ENCODE measurements at places on chromosomes 6 and 20. TPM values are rescaled to one million over a fixed set of nuclear protein-coding genes. Genes with fewer than 3 reads are reported as not detected.

Gene CFAP61
- not detected for total RNA-seq

DNA sequence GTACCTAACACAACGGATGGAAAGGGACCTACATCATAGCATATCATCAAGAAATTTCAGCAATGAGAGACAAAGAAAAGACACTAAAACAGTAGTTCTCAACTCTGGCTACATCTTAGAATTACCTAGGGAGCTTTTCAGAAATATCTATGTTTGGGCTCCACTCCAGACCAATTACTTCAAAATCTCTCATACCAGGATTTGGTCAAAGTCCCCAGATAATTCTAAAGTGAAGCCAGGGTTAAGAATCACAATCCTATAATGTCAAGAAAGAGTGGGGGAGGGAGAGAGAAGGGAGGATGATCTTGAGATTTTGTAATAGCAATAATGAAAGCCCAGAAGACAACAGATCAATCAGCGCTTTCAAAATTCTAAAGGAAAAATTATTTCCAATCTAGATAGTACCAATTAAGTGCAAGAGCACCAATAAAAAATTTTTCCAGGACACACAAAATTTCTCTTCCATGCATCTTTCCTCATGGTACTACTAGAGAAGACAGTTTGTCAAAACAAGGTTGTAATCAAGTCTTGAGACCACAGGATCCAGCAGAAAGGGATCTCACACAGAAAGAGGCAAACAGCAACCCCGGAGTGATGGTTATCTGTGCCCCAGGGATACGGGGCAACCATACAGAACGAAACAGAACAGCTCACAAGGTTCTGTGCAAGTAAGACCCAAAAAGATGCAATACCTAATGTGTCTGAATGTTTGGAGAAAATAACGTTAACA, 152.9 kb upstream of the DST start:
- DNase-seq: no peak

GRCh38 chr20:4926531-4927156, 74.7 kb downstream of the SLC23A2 start:
- no peak for DNase-seq

DNA sequence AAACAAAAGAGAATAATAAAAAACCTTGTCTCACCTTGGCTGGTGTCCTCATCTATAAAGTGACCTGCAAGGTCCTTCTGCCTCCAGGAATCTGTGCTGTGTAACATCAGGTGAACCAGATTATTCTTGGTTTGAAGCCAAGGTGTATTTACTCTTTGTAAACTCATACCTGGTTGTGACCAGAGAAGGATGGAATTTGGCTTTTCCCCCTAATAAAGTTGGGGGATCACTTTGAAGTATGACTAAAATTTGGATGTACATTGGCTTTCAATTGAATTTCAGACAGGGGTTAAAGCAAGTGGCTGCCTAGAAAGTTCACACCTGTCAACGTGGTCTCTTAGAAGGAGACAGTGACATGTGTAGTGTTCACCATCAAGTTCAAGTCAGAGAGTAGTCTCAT, 100.1 kb downstream of the SCP2D1 start:
- no peak for DNase-seq

DNA sequence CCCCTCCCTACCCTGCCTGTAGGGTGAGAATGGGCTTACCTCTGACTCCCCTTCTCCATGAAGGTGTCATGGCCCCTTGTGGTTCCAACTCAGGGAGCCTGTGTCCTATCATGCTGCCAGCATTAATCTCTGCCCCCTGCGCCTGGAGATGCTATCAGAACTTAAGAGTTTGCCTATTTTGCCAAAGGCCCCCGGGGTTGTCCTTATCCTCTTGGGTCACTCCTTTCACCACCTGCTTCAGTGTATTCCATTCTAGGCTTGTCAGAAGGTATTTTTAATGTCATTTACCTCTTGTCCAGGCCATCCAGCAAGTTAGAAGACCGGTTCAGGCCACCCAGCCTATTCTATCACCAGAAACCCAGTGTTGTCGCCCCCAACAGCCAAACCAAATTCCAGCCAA, 10.5 kb downstream of the RRBP1 start:
- no peak for DNase-seq

Gene LINC00237
- not detected for total RNA-seq
